Esophagus squamous epithelium (tissue), 5 donors: ENCODE measurements at places on chromosomes 2 and 18. TPM values are rescaled to one million over a fixed set of nuclear protein-coding genes. Genes with fewer than 3 reads are reported as not detected.

- no peak for DNase-seq
These were observed 91.8 kb upstream of the ZNF521 start for GRCh38 chr18:25443776-25444175.

DNA sequence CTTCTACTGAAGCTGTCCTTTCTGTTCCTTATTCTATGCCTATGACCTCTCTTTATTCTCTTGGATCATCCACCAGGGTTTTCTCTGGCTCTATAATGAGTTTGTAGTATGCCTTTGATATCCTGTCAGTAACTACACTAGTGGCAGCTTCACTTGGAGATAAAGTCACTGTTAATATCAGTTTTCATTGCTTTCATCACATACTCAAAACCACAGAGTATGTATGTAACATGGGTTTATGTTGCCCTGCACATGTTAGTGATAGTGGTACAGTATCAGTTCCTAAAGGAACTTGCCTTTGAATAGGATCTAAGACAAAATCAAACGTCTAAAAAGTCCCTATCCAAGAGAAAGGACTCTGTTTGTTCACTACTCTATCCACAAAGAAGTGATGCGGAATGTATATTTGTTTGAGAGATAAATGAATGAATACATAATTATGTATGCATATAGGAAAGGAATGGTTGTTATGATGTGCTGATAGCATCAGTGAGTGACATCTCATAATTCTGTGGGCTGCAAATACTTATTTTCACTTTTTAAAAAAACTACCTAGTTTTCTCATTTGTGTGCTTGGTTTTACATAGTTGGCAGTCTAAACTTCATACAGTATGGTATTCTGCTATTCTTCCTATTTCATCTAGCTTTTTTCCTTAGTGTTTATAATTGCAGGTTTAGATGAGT lies 45.1 kb downstream of the TET3 start:
- no peak for DNase-seq

DNA sequence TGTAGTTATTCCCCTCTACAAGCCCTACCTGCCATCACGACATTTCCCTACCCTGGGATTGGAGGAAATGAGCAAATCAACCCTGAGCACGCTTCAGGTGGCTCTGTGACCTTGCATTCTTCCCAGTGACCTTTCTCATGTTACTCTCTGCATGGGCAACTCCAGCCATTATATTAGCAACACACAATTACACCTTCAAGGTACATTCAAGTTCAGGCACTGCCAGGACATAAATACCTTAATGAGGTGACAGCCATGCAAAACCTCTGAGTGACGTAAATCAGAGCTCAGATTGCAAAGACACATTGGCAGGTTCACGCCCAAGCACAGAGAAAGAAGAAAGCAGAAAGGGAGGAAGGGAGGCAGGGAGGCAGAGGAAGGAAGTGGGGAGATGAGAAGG lies 68.7 kb upstream of the ALK start:
- no peak for DNase-seq

DNA sequence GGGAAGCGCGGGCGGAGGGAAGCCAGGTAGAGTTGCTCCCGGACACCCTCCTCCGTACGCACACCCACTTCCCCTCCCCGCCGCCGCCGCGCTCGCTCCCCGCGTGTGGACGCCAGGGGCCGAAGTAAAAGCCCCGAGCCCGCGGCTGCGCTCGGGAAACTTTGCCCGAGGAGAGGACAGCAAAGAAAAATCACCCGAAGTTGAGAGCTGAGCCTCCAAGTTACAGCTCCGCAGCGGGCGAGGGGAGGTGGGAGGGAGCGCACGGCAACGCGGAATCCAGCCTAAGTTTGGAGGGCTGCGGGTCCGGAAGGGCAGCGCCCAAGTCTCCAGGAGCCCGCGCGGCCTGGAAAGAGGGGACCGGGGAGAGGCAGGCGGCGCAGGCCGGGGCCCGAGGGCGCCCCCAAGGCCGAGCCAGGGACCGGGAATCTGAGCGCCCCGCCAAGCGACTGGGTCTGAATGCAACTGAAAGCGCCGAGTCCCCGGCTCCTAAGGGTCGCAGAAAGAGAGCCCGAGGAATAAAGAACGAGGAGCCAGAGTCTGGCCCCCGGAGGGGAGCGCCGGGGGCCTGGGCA lies 706 bp upstream of the BCL11A start:
- DNase-seq = no peak

GRCh38 chr2:200471324-200471848 lies 38.5 kb downstream of the KCTD18 start:
- DNase-seq = no peak

DNA sequence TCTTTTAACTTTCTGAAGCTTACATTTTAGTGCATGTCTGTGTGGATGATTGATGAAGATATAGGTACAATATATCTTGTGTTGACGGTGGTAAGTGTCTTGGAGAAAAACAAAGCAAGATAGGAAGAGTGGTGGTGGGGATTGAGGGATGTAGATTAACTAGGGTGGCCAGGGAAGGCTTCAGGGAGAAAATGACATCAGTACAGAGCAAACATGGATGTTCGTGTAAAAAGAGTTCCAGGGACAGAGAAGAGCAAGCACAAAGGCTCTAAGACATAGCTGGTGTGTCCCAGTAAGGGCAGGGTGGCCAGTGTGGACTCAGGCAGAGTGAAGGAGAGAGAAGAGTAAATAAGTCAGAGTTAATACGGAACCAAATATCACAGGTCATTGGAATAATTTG lies 2.7 kb upstream of the CERS6 start:
- DNase-seq = no peak

DNA sequence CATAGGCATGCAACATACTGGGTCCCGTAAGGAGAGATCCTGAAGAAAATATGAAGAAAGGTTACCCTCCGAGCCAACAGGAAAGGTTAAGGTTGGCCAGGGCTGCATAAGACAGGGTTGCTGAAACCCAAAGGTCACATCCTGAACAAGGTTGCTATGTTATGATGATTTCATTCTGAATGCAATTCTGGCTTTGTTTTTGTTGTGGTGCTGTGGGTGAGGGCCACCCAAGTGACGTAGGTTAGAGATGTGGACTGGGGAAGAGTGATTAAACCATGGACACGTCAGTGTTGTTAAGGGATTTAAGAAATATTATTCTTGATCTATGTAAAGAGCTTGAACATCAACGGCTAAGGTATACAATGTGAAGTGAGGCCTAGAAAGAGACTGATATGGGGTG lies 60.0 kb downstream of the ZEB2 start:
- no peak for DNase-seq

DNA sequence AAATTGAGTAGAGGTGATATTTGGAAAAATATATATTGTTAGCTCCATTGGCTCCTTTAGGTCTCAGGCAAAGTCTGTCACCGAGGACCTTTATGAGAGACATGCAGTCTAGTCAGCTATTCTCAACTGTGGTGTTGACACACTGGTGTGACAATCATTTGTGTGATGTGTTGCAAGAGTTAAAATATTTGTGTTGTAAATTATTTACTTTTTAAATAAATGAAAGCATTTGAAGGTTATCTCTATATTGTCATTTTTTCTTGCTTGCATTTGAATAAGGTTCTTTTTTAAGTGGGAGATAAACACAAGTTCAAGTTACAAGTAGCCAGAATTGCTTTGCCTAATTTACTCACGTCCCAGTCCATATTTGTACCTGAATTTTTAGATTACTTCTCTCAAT lies 4.3 kb downstream of the REL start:
- DNase-seq = no peak

DNA sequence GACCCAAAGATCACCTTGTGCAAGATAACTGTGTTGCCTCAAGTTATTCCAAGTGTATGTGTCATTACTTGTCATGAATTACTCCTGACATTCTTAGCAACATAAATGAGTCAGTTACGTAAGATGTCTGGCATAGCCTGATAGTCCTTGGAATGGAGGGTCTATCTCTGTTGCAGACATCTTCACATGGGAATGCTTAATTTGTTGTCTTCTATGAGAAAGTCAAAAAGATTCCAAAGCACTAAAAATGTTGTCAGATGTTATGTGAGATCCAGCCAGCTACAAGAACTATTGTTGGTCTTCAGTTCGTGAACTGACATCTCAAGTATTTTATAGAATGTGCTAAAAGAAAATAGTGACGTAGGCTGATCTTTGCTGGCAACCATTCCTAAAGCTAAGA lies 178.2 kb upstream of the RASGRP3 start:
- DNase-seq = no peak

The DSG2 gene
- total RNA-seq = 9.9 TPM

The VWA3B gene
- total RNA-seq = not detected

The CD8B2 gene
- not detected for total RNA-seq

The SLC30A3 gene
- total RNA-seq = 0.18 TPM
